ENCODE measurements at places on chromosomes 3 and 15. TPM values are rescaled to one million over a fixed set of nuclear protein-coding genes. Genes with fewer than 3 reads are reported as not detected.
A peak's percentile ranks its signal among the peaks of the same experiment; 100 is the strongest.

DNA sequence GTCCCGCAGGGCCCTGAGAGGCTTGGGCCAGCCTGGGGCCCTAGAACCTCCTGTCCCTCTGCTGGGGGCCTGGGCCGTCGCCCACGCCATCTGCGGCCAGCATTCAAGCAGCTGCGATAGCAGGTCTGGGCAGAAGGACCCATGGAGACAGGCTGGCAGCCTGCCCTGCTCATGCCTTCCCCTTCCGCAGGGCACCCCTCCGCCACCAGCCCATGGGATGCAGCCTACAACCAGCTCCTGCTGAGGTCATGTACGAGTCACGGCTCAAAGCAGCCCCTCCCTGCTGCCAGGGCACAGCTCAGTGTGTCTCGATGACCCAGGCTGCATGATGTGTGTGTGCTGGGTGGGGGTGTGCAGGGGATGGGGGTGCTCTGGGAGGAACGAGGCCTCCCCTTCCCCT lies 27.8 kb downstream of the DUSP7 start:
- H3K27me3 ChIP-seq = no peaks in the 10 kb centered on the region
- no peaks in the 10 kb centered on the region for H3K36me3 ChIP-seq
- H3K4me1 ChIP-seq = no peaks in the 10 kb centered on the region
- no peak overlapping the region for H3K27ac ChIP-seq
- no peak overlapping the region for H3K4me3 ChIP-seq

The MRAS gene
- not detected for total RNA-seq

GRCh38 chr3:89565098-89565497 lies 457.7 kb downstream of the EPHA3 start:
- no peak for DNase-seq
- no peaks in the 10 kb centered on the region for H3K36me3 ChIP-seq
- H3K27me3 ChIP-seq = no peaks in the 10 kb centered on the region
- no peak overlapping the region for H3K27ac ChIP-seq
- no peak overlapping the region for H3K4me3 ChIP-seq

DNA sequence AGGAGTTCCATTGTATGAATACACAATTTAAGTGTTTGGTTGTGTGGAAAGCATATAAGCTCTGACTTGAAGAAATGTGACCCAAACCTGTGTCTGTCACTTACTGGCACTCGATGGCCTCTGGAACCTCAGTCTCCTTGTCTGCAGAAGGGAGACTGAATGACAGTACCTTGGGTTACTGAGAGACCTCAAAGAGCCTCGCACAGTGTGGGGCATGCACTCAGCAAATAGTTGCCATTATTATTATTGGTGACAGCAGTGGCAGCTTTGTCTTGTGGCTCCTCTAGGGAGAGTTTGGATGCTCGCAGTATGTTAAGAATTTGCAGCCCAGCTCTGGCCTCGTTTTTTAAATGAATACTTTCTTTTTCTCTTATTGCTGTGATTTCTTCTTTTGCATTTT lies 43.4 kb downstream of the EEFSEC start:
- H3K4me3 ChIP-seq = no peak overlapping the region
- H3K27me3 ChIP-seq = no peaks in the 10 kb centered on the region
- H3K36me3 ChIP-seq = peaks cover 4% of the 10 kb centered on the region

The SLC22A14 gene
- total RNA-seq = not detected

GRCh38 chr3:58346368-58346767 lies 13.7 kb downstream of the PXK start:
- DNase-seq = no peak
- H3K27ac ChIP-seq = peak overlapping the region; percentile 2
- peaks cover 35% of the 10 kb centered on the region for H3K36me3 ChIP-seq

DNA sequence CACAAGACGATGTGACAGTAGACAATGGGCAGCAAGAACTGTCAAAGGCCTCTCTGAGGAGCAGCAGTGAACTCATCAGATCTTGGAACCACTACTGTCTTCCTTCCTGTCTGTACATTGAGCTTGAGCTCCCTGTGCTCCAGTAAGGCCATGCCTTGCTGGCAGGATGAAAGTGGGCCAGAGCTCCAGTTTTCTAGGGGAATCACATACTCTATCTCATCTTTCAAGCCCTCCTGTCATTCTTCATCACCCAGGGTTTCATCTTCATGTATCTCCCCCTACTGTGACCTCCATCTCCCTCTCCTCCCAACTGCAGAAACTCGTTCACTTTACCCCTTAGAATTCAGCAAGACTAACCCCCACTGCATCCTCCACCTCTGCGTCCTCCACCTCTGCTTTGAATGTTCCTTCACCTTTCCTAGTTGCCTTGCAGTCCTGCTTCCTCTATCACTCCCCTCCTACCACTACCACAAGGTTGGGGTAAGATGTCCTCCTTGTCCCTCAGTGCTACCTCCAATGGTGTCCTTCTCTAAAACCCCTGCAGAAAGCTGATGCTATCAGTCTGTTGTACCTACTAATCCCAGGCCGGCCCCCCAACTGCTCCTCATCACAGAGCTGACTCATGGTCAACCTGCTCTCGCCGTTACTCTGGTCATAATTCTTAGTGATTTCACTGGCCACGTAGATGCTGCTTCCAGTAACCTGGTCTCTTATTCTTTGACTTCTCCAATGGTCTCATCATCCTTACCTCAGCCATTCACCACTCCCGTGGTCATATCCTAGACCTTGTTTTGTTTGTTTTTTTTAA lies 22.3 kb downstream of the NKIRAS1 start:
- no peak overlapping the region for H3K27ac ChIP-seq
- peaks cover 2% of the 10 kb centered on the region for H3K4me1 ChIP-seq
- no peak for DNase-seq

Data from activated CD4-positive, alpha-beta T cell treated with anti-CD3 and anti-CD28 coated beads, Interleukin-2, amount 10 ng/mL, durations not matched to agents 7 days and 5 days (primary cell).